Muscle of back (tissue), 13 donors: ENCODE measurements at places on chromosomes 7 and 10.

DNA sequence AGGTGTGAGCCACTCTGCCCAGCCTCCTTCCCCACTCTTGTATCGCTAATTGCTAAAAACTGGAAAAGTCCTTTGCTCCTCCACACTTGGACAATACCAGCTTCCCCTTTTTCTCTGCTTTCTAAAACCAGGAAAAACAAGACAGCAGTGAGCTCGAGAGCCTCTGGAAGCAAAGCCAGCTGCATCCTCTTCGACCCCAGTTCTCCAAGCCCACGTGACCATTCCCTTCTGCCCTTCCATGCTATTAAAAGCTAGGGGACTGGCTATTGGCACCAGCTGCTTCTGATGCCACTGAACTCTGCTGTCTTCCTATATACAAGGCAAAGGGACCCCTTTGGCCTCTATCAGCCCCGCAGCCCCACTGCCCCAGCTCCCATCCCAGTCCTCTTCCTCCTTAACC, 92.2 kb downstream of the SPDYE5 start:
- DNase-seq: no peak

- peak; percentile 87 for DNase-seq
Measured at GRCh38 chr10:73110345-73110849, at the start of gene NUDT13. NUDT13 (plus strand) TSS chr10:73110455; CDS start chr10:73114366, 3,911 bp downstream.

- no peak for DNase-seq
Measured at GRCh38 chr7:2374830-2375728, 20.5 kb downstream of the EIF3B start.

GRCh38 chr10:132020456-132020855, 38.7 kb upstream of the BNIP3 start:
- no peak for DNase-seq

DNA sequence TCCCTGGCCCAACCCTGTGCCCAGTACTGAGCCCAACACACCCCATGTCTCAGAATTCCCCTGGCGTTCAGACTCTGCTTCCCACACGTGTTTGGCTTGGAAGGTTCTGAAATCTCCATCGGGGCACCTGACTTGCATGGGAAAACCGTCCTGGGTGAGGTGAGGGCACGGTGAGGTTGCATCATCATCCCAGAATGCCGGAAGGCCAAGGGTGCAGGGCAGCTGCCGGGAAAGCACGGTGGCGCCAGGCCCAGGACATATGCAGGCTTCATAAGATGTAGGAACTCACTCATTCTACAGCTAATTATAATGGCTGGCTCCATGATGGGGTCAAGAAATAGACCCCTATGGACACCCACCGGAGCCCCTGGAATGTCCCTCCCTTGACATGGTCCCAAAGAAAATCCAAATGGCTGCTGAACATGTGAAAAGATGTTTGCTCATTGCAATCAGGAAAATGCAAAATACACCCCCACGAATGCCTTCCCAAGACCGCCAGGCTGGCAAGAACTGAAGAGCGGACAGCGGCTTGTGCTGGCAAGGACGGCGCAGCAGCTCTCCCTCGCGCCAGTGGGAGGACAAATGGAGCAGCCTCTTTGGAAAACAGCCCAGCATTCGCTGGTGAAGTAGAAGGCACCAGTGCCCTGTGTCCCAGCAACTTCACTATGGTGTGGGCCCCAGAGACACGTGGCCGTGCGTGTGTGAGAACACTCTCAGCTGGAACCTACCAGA, 2.3 kb downstream of the KNDC1 start:
- DNase-seq: no peak
